Activated gamma-delta T cell (primary cell): ENCODE measurements at places on chromosomes 1 and 21.

DNA sequence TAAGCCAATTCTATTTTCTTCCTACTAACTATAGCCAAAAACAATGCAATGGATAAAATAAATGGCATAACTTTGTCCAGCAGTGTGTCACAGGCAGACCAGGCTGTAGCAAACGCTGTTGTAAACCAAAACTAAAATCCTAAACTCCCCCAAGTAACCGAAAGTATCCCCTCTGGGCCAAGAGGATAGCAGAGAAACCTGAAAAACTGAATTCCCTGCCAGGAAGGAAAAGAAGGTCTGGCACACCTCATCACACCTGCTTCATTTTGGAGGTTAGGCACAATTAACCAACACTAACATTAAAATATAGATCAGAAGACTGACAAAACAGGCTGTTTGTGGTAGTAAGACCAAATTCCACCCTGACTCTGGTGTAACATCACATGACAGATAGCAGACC lies 356.8 kb upstream of the C1orf87 start:
- no peak for DNase-seq

GRCh38 chr1:175338387-175339135 lies 146.0 kb upstream of the KIAA0040 start:
- no peak for DNase-seq

GRCh38 chr1:61253912-61254633 lies 171.7 kb downstream of the NFIA start:
- no peak for DNase-seq

- no peak for DNase-seq
These were observed 9.8 kb downstream of the NPR1 start for GRCh38 chr1:153688276-153688675.

- no peak for DNase-seq
These were observed 8.2 kb downstream of the RCOR3 start for GRCh38 chr1:211267204-211267857.

DNA sequence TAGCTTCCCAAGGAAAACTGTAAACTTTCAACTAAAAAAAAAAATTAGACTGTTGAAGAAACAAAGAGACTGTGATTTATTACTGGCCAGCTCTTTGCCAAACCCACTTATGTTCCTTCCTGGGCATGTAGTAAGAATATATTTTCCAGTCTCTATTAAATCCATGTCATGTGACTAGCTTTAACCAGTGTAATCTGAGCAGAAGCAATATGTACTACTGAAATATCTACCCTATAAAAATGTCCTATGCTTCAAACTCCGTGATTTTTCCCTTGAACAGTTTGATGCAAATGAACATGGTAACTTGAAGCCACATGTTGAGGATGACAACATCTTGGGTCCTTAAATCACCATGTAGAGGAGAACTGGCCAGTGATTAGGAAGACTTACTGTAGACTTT lies 144.5 kb downstream of the NTMT2 start:
- no peak for DNase-seq
